Activated naive CD8-positive, alpha-beta T cell treated with anti-CD3 and anti-CD28 coated beads, Interleukin-2, amount 50 U/mL, for 16 hours (primary cell): ENCODE measurements at places on chromosomes 3 and 15.

GRCh38 chr3:122727766-122728165 is 47.1 kb downstream of the PARP14 start:
- DNase-seq, result no peak

DNA sequence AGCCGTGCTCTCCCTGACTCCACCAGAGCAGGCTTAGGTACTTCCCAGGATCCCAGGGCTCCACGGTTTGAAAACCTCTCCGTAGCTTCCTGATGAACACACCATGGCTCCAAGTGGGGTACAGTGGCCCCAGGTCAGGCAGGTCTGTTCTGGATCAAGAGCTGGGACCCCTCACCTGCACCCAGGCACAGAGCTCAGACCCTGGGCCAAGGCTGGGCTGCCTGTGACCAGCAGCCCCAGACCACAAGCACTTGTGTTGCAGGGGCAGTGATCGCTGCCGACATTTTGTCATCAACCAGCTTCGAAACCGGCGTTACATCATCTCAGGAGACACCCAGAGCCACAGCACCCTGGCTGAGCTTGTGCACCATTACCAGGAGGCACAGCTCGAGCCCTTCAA is 5.3 kb downstream of the SH2D7 start:
- DNase-seq, result no peak

DNA sequence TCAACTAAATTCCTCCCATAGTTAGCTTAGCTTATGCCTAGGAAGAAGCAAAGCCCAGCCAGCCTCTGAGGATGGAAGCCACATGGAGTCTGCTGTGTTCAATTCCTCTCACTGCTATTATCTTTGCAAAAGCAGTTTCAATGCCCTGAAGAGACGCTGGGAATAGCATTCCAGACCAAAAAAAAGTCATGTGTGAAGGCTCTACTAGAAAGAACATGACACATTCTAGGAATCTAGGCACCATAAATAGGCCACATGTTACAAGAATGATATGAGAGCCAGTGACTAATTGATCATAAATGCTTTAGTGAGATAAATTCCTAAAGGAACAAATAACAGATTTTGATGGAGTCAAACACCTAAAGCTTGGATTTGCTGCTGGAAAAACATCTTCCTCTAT is 800.8 kb downstream of the TUSC7 start:
- no peak for DNase-seq

DNA sequence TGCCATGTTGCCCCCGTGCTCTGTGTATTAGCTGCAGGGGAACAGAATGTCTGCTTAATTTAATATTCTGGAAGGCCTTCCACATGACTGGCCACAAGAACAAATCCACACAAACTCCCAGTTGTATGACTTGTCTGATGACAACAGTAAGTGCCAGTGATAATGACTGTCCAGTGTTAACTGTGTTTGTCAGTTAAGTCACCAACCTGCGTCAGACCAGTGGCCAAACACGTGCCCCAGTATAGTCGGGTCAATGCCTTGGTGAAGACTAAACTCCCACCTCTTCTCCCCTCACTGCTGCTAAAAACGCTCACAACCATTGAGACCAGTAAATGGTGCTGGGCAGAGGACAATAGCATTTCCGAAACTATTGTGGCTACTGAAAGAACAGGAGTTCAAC is 9.8 kb upstream of the ATP13A5 start:
- DNase-seq, result no peak

- no peak for DNase-seq
Observed at GRCh38 chr15:79572691-79573404, 140.7 kb downstream of the MINAR1 start.

GRCh38 chr3:111954228-111954990 is 24.4 kb upstream of the ABHD10 start:
- no peak for DNase-seq

DNA sequence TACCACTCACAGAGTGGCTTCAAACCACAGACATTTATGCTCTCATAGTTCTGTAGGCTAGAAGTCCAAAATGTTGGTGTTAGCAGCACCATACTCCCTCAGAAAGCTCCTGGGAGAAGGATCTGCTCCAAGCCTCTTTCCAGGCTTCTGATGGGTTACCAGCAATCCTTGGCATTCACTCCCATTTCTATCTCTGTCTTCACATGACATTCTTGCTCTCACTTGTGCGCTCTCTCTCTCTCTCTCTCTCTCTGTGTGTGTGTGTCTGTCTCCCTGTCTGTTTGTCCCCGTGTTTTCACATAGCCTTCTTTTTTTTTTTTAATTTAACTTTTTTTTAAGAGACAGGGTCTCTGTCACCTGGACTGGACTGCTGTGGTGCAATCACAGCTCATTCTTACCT is 26.3 kb downstream of the CDAN1 start:
- DNase-seq, result no peak

DNA sequence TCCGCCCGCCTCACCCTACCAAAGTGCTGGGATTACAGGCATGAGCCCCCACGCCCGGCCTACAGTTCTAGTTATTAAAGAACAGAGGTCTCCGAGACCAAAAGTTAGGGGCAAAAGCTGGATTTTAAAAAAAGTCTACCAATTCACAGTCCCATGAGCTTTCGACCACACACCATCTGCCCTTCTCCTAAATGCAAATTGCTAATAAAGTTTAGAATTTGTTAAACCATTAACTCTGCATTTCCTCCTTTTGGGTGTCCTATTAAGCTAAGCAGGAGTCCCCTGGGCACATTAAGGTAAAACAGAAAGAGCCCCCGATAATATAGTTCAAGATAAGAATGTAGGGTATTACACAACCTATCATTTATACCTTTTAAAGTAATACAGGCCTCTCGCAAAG is 322.7 kb downstream of the FOXP1 start:
- no peak for DNase-seq

- no peak for DNase-seq
Observed at GRCh38 chr15:92941668-92942067, 41.5 kb downstream of the CHD2 start.

DNA sequence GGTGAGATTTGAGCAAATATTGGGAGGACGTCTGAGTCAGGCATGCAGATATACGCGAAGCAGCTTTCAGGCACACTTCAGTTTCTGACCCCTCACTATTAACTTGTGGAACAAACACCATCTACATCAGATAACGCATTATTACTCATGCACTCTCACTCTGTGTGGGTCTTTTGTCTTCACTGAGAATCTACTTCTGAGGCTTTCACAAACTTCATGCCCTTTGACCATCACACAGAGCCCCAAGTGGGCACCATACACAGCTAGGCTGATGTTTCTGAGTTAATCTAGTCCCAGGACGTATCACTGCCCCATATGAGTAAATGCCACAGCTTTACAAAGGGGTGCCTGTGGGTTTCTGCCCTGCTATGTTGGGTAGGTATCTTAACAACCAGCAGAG is 39.6 kb upstream of the IP6K2 start:
- no peak for DNase-seq

- DNase-seq, result no peak
Observed at GRCh38 chr3:195071916-195072820, 198.8 kb downstream of the XXYLT1 start.

DNA sequence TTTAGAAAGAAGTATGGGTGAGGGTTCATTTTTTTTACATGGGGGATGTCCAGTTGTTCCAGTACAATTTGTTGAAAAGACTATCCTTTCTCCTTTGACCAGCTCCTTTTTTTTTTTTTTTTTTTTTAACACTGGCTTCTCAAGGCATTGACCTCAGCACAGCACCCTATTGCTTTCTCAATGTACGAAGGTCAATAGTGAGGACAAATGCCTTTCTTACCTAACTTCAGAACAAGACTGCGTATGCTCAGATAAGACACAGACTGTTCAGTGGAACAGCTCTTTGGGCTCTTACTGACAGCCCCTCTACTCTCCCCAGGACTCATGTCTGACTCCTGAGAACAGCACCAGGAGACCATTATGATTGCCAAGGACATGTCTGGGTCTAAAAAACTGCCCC is 10.4 kb upstream of the CILP start:
- DNase-seq, result no peak

DNA sequence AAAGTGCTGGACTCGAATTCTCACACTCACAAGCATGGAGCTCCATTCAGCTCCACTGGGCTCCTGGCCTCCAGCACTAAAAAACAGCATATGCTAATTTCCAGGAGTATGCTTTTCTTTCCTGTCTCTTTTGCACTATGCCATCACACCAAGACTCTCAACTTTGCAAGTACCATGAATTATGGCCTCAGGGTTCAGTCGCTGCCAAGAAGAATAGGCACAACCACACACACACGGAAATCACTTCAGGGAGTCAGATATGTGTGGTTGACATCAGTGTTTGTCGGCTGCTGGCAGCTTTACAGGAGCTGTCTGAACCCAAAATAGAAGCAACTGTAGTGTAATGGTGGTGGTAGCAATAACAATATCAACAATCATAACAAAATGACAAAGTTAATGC is 305.0 kb upstream of the SLCO3A1 start:
- no peak for DNase-seq

- no peak for DNase-seq
Observed at GRCh38 chr3:42043099-42043813, 47.9 kb upstream of the TRAK1 start.

- no peak for DNase-seq
Observed at GRCh38 chr3:117645561-117646242, 936.1 kb downstream of the TUSC7 start.

DNA sequence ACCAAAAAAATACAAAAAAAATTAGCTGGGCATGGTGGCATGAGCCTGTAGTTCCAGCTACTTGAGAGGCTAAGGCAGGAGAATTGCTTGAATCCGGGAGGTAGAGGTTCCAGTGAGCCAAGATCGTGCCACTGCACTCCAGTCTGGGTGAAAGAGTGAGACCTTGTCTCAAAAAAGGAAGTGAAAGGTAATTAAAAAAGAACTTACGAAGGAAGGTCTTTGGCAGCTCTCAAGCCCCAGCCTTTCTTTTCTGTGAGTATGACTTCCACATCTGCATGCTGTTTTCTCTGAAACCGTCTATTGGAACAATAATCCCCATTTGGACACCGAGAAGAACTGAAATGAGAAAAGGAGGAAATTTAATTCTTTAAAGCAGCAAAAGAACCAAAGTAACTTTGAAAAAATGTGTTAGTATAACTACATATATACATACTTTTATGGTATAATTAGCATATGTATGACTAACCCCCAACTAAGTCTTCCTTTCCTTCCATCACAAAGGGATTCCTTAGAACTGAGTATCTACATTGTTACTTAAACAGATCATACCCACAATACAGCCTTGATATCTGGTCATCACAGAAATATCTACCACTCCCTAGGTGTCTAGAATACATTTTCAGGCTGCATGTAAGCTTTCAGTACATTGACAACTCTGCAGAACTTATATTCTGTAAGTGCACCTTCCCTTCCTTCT is 50.1 kb downstream of the SETD2 start:
- DNase-seq, result no peak

- no peak for DNase-seq
Observed at GRCh38 chr3:149468504-149469212, 5.8 kb upstream of the TM4SF4 start.

DNA sequence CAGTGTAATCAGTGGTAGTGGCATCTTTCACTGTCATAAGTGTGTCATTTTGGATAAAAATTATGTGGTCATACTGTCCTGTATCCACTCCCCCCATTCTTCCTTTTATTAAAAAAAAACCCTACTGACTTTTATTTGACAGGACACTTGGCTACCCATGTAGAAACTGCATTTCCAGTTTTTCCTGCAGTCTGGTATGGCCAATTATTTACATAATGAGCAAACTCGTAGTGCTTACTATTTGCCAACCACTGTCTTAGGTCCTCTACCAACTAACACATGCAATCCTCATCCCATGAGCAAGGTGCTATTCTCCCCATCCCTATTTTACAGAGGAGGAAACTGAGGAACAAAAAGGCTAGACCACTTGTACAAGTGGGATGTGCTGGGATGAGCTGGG is 129.1 kb downstream of the MECOM start:
- DNase-seq, result no peak

- DNase-seq, result no peak
Observed at GRCh38 chr3:94246171-94246570, 183.3 kb downstream of the NSUN3 start.

- DNase-seq, result no peak
Observed at GRCh38 chr15:97966924-97967620, 6.6 kb downstream of the ARRDC4 start.

DNA sequence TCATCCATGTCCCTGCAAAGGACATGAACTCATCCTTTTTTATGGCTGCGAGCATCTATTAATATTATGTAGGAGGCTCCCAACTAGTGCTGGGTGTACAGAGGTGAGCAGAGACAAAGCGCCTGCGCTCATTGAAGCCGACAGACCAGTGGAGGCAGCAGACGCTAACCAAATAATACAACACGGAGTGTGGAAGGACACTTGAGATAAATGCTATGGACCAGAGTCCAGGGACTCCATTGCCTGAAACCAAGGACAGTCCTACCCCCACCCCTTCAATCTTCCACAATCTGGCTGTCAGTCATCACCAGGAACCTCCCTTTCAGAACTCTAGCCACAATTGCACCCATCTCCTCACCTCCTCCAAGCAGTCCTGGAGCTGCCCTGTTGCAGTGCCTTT is 41.5 kb downstream of the KLHL6 start:
- no peak for DNase-seq

GRCh38 chr15:68700455-68701123 is 120.1 kb downstream of the ANP32A start:
- no peak for DNase-seq

- DNase-seq, result no peak
Observed at GRCh38 chr3:82038556-82038955, 277.1 kb upstream of the GBE1 start.

DNA sequence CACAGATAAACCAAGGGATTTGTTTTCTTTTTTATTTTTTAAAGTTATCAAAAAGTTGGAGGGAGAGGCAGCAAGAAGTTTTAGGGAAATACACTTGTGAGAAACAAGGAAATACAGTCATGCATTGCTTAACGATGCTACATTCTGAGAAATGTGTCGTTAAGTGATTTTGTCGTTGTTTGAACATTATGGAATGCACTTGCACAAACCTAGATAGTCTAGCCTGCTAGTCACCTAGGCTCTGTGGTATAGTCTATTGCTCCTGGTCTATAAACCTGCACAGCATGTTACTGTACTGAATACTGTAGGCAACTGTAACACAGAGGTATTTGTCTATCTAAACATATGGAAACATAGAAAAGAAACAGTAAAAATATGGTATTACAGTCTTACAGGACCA is 2.0 kb upstream of the NFKBIZ start:
- no peak for DNase-seq

GRCh38 chr15:93488296-93488713 is 399.3 kb upstream of the RGMA start:
- DNase-seq, result no peak

DNA sequence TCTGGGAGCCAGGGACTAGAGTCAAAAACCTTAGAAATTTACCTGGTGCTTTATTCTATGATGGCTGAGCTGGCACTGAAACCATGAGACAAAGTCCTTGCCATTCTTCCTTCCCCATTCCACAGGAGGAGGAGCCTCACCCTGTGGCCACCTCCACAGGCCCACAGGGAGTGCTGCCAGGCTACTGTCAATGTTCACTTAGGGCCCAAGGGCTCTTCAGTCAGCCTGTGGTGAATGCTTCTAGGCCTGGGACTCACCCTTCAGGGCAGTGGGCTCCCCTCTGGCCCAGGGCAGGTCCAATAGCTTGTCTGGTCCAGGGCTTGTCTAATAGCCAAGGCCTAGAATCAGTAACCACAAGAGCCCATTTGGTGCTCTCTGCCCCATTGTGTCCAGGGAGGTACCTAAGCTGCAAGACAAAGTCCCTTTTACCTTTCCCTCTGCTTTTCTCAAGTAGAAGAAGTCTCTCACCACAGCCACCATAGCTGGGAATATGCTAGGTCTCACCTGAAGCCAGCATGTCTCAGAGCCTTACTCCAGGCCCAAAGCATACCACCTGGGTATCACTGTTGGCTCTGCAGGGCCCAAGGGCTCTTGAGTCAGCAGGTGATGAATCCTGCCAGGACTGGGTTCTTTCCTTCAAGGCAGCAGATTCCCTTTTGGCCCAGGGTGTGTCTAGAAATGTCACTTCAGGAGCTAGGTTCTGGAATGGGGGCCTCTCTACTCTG is 61.8 kb upstream of the CHRNB4 start:
- no peak for DNase-seq
